ENCODE measurements at places on chromosomes 2 and 18.

DNA sequence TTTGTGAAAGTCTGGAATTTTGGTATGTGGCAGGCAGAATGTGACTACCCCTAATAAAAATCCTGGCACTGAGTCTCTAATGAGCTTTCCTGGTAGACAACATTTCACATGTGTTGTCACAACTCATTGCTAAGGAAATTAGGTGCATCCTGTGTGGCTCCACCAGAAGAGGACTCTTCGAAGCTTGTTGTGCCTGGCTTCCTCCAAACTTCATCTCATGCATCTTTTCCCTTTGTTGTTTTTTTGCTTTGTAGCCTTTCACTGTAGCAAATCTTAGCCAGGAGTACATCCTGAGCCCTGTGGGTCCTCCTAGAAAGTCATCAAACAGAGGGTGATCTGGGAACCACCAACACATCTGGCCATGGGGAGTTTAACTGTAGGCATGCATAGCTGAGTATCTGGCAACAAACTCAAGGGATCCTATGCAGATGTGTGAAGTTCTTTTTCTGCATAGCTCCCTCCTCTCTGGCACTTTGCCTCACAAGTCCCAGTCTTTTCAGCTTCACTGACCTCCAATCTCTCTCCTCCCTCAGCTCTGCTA, 42.1 kb upstream of the SERTAD2 start:
- DNase-seq = no peak

DNA sequence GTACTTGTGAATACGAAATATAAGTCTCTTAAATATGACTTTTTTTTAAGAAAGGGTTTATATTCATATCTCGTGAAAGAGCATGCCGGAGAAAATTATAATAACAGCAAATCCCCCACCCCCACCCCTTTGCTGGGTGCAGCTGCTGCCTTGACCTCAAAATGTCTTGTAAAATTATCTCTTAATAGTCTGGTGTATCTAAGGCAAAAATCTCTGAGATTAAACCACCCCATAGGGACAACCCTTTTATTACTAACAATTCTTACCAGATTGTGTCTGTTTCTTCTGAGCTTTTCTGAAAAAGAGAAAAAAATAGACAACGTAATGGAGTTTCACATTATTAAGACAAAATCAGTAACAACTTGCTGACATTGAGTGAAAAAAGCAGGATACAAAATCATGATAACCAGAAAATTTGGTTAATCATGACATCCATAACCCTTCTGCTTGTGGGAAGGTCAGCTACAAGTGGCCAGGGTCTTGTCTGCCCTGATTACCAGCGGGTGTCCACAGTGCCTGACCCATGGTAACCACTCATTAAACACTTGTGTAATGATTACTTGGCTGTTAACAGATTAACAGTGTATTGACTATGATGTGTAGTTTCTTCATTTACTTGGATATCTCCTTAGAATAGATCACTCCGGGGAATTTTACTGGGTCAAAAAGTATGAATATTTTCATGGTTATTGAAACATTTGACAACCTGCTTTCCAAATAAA, 1.5 kb downstream of the STRADB start:
- DNase-seq = no peak

GRCh38 chr2:108589781-108590180, 55.5 kb downstream of the LIMS1 start:
- no peak for DNase-seq

- DNase-seq = no peak
Measured at GRCh38 chr18:23355206-23355605, 97.9 kb upstream of the RIOK3 start.

DNA sequence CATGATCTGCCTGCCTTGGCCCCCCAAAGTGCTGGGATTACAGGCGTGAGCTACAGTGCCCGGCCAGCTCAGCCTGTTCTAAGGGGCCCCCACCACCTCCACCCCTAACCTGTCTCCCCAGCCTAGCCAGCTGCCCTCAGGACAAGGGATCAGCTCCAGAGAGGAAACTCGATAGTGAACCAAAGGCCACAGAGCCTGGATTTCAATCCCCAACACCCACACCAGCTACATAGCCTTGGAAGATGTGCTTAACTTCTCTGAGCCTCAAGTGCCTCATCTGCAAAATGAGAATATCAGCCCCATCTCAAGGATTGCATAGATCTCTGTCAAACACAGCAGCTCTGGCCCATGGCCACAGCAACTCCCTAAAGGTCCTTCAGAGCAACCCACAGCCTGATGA, 32.0 kb downstream of the BIN1 start:
- DNase-seq = no peak

DNA sequence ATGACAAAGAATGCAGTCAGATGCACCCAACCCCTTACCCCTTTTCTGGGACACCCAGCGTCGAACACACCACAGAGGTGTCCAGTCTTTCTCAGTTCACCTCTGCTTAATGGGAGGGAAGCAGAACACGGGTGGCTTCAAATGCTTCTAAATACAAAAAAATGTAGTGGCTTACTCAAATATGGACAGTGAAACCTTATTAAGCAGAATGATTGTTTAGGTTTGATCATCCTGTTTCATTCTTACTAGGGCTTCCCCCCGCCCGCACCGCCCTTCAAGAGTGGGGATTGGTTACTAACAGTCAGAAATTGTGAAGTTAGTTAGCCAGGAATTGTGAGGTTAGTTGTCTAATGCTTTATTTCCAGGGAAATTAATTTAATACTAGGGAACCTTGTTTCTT, 21.6 kb downstream of the ATG16L1 start:
- no peak for DNase-seq

GRCh38 chr2:74327627-74328026, 15.6 kb downstream of the SLC4A5 start:
- no peak for DNase-seq

GRCh38 chr2:120255986-120256650, 3.5 kb downstream of the RALB start:
- no peak for DNase-seq

GRCh38 chr2:161165811-161166210, 5.6 kb downstream of the TANK start:
- no peak for DNase-seq

- DNase-seq = no peak
Measured at GRCh38 chr2:127618551-127619202, 27.3 kb upstream of the GPR17 start.

DNA sequence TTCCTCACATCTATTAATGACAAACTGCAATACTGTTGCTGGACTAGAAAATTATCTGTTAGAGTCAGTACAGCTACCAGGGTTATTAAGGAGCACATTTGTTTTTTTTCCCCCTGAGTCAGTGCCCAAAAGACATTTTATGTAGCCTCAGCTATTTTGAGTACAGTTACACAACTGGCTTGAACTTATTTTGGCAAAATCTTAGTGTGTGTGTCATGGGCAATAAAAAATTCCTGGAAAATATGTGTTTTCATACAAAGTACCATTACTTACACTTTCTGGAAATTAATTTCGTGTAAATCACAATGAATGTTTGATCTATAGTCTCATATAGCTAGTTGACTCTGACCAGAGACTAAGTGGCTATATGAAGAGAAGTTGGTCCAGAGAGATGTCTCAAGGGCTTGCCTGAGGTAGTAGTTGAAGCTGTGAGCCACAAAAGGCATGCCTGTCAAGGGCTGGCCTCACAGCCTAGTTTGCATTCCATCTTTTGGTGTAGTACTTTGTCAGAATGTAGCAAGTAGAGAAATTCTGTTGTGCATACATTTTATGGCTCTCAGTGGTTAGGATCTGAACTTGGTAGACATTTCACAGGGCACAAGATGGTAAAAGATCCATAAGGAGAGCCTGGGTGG, 283.4 kb downstream of the MTX2 start:
- no peak for DNase-seq

- DNase-seq = no peak
Measured at GRCh38 chr2:130766037-130766436, 10.7 kb downstream of the AMER3 start.

DNA sequence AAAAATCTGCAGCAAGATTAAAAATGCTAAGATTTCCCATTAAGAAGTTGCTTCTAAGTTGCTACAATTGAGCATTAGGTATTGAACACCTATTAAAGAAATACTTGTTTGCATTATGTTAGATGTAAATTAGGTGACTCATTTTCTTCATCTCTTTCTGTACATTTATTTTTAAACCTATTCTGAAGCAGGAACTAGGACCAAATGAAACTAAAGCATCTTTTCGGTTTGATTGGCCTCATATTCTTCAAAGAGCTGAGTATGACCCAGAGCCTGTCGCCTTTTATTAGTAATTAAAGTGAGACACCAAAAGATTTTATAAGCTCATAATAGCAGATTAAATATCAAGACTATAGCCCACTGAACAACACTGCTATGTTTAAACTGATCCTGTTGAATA, 83.4 kb upstream of the ZEB2 start:
- DNase-seq = no peak

- no peak for DNase-seq
Measured at GRCh38 chr2:168198476-168199207, 48.8 kb downstream of the STK39 start.

DNA sequence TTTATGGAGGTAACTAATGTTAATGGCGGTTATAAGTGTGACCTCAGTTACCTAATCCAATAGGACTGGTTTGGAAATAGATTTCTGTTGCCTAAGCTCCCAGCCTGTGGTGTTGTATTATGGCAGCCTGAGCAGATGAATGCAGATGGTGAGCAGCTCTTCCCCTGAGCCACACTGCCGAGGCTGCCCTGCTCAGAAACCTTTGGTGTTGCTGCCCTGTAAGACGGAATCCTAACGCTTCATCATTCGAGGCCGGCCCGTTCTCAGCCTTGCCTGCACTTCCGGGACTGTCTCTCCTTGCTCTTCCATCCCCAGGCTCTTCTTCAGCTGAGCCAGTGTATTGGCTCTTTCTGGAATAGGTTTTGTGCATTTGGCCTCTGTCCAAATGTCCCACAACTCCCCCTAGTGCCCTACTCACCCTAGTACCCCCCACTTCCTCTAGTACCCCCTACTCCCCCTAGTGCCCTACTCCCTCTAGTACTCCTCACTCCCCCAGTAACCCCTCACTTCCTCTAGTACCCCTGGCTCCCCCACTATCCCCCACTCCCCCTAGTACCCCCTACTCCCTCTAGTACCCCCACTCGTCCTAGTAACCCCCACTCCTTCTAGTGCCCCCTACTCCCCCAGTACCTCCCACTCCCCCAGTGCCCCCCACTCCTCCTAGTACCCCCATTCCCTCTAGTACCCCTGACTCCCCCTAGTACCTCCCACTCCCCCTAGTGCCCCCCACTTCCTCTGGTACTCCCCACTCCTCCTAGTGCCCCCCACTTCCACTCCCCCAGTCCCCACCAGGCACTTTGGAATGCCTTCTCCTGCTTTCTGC, 106.0 kb upstream of the TAF1B start:
- peak; percentile 32 for DNase-seq

DNA sequence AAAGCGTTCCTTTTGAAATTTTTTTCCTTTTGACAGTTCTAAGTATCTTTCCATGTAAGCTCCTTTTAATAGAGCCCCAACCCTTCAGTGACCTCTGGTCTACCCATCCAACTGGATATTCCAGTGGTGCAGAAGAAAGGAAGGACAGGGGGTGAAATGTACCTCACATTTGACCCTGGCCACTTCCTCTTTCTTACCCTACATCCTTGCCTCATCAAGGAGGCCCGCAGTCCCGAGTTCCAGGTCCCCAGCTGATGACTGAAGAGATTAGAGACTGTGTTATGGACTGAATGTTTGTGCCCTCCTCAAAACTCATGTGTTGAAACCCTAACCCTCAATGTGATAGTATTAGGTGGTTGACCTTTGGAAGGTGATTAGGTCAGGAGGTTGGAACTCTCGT, 158.1 kb downstream of the RBM43 start:
- no peak for DNase-seq

GRCh38 chr2:18455236-18455862, 105.1 kb downstream of the RDH14 start:
- no peak for DNase-seq

- DNase-seq = peak; percentile 38
Measured at GRCh38 chr2:88136817-88137216, 9.0 kb upstream of the FABP1 start.

DNA sequence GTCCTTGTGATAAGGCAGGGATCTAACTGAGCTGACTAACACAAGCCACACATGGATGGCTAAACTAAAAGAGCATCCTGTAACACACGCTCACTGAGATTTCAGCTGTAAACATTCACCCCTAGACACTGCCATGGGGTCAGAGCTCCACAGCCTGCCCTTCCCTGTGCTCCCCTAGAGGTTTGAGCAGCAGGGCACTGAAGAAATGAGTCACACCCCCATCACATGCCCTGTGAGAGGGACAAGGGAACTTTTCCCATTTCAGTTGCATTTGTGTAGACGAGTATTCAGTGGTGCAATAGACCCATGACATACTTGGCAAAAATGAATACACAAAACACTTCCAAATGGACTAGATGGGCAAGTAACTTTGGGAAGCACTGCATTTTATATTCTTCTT, 402.4 kb upstream of the LRRTM1 start:
- DNase-seq = no peak

- DNase-seq = no peak
Measured at GRCh38 chr2:178331474-178332432, 119.2 kb downstream of the PRKRA start.

GRCh38 chr2:88698498-88699233, 7.2 kb downstream of the RPIA start:
- no peak for DNase-seq

- no peak for DNase-seq
Measured at GRCh38 chr2:180219491-180219890, 212.4 kb upstream of the CWC22 start.

GRCh38 chr2:55232863-55233657, 572 bp downstream of the RPS27A start:
- no peak for DNase-seq

DNA sequence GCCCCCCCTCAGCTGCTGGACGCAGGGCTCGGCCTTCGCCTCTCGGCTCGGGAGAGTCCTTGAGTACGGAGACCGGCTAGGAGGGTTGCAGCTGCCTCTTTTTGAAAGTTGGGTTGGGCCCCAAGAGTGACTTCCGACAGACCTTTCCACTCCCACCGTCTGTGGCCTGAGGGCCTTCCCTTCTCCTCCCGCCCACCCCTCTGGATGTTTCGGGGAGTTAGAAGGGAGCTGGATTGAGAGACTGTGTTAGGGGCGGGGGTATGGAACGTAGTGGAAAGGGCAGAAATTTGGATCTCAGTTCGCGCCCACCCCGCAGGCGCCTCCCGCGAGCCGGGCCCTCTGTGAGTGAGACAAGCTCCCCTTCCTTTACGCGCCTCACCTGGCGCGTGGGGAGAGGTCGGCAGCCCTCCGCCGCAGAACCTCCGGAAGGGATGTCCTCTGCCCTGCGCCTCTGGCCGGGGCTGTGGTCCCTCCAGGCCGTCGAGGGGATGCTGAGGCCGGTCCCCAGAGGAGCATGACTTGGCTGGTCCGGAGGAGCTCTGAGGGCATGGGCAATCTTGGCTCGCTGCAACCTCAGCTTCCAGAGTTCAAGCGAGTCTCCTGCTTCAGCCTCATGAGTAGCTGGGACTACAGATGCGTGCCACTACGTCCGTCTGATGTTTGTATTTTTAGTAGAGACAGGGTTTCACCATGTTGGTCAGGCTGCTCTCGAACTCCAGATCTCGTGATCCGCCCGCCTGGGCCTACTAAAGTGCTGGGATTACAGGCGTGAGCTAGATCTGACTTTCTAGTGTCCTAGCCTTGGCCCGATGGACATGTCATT, 15.9 kb downstream of the C2orf74 start:
- peak; percentile 20 for DNase-seq

Data from nucleus accumbens (tissue), 56 donors.